ENCODE measurements at places on chromosomes 1 and 21. TPM values are rescaled to one million over a fixed set of nuclear protein-coding genes. Genes with fewer than 3 reads are reported as not detected.

DNA sequence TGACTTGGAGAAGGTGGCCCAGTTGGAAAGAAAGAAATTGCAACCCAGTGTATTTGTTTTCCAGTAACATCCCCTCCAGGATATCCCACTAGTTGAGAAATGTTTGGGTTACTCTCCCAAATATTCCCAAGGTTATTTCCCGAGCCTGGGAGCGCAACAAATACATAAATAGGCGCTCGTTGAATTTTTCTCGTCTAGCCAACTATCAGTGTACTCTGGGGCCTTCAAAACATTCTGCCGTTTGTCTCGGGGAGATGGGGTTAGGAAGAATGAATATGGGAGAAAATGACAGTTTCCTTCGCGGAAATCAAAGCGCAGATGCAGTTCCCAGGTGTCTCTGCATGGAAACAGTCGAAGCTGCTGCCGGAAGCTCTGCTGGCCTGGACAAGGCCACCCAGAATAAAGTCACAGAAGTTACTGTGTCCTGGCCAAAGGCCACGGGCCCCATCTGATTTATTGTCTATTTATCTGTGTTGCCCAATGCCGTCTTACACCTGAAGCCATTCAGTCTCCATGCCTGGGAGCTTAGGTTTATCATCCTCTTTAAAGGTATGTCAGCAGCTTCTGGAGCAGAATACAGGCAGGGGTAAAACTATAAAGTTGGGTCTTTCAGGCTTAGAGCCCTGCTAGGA, 1.0 kb downstream of the C1orf115 start:
- no peak for DNase-seq

- DNase-seq = no peak
Observed at GRCh38 chr1:215166886-215167285, 84.3 kb downstream of the KCNK2 start.

DNA sequence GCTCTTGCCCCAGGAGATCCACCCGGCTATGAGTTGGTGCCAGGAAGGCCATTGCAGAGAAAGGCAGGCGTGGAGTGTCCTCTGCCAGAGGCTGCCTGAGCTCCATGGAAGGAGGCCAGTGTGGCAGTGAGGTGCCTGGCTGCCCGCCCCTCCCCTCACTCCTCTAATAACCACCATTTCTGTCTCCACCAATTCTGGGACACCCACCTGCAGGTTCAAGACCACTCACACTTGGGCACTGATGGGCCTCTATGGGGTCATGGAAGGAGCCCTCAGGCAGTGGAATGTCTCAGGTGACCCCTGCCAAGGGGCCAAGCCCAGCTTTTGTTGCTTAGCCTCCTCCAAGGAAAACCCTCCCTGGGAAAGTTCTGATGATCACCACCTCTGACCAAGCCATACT, 731.6 kb downstream of the MATN1 start:
- no peak for DNase-seq

GRCh38 chr21:16418226-16418625, 688.4 kb downstream of the USP25 start:
- peak; percentile 20 for DNase-seq

KRTAP22-2 gene
- not detected for total RNA-seq

DNA sequence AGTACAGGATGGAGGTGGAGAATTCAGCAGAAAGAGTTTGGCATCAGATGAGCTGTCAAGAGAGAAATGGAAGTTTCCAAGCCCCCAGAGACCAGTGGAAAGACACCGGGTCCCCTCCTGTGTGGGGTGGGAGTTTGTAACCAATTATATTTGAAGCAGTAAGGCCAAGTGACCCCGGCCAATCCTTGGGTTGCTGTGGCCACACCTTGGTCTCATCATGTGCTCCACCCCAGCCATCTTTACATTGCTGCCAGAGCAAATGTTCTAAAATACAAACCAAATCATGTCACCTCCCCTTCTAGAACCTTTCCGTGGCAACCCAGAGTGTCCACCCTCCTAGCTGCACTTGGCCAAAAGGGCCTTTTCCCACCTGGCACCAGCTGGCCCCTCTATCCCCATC, 86.1 kb downstream of the KCNN3 start:
- DNase-seq = no peak

- DNase-seq = no peak
Observed at GRCh38 chr1:107538502-107538901, 397.7 kb downstream of the NTNG1 start.

- no peak for DNase-seq
Observed at GRCh38 chr1:109986054-109986444, 1.5 kb downstream of the AHCYL1 start.

All from cerebellum (tissue), 4 donors.